ENCODE measurements at places on chromosomes 3 and 15.

GRCh38 chr3:66115858-66116654, 77.3 kb upstream of the MAGI1 start:
- peak; percentile 98 for DNase-seq

DNA sequence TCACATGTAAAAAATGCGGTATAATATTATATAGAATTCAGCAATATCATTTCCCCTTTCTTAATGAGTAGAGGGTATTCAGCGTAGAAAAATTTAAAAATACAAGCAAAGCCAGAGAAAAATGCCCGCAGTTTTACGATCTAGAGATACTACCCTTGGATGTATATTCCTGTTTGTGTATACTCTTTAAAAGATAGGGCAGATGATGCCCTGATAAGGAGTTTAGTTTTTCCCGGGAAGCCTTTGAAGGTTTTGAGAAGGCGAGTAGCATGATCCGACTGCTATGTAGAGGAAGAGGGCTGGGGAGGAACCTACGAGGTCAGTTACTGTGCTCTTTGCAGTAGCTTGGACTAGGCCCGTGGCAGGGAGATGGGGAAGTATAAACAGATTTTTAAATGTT, 1.2 kb downstream of the YEATS2 start:
- DNase-seq, result peak; percentile 52

DNA sequence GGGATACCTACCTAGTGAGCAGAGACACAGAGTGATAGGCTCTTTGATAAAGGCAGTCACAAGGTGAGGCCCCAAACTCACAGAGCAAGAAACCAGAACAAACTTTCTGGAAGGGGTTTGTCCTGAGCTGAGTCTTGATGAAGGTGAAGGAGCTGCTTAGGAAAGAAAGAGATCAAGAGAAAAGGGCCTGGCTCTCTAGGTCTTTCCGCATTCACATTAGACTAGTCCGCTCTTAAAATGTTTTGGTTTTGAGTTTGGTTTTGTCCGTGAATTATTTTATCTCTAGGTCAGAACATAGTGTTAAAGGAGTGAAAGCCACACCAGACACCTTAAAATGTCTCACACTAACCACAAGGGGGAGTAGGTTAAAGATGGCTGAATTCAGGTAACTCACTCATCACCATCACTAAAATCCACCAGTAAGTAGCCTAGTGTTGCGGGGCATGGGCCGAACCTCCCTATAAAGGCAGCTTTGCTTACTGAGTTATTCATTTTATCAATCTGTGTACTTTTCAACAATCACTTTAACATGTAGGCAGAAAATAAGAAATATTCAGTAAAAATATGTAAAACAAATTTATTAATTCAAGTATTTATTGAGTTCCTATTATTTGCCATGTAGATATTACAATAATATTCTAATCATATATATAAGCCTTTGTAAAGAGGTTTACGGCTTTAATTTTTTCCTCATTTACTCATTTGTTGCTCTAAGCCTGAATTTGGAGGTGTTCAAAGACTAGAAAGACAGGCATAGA, 121.5 kb upstream of the TSC22D2 start:
- peak; percentile 79 for DNase-seq

DNA sequence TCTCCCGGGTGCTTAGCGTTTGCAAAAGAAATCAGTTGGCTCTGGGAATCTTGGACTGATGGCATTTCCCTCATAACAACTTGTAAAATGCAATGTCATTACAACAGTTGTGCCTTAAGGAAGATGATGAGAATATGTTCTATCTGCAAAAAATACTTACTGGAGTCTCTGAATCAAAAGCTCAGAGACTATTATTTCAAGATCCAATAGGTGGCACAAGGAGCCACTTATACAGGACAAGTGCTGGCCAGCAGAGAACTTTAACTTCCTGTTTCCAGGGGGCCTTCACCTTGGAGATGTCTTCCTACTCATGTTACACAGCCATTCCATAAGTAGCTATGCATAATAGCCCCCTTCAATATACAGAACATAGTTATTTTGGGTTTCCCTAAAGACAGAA, 8.9 kb upstream of the RPS27L start:
- peak; percentile 75 for DNase-seq

- DNase-seq, result peak; percentile 82
These were observed 37.8 kb upstream of the TRH start for GRCh38 chr3:129936757-129937156.
